Activated T-helper 1 cell treated with Interleukin-2 at 50 U/mL for 16 hours (primary cell): ENCODE measurements at places on chromosomes 3 and 15.

GRCh38 chr3:15052335-15053242, 12.5 kb downstream of the MRPS25 start:
- DNase-seq: no peak

DNA sequence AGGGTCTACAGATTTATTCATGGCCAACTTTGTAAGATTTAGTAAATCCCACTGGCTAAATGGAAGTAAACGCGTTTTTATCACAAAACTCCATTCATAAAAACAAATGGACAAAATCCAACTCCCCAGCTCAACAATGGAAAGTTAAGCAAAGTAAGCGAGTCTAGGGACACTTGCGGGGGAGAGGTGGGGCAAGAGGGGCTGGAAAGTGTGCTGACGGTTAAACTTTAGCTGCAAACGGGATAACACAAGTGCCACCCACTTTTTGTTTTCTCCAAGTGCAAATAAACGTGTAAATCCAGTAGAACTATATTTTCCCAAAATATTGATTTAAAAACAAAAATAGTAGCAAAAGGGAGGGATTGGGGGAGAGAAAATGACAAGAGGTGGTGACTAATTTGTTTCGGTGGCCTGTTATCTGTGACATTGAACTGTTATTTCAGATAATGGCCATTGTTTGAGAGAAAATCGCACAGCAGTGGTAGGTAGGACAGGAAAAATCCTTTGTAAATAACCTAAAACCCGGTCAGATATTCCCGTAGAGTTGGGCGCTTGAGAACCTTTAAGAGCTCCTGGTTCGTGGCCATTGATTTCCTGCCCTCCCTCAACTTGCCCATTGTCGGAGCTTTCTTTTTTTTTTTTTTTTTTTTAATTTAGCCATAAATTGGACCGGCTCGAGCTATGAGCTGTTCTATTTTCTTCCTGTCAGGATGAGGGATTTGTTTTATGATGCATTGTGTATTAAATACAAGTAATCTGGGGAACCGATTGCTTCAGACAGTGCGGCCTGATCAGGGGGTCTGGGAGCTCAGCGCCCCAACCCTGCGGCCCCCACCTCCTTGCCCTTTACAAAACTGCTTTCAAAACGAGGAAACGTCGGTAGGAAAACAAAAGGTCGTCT, 514.8 kb downstream of the MECOM start:
- no peak for DNase-seq

DNA sequence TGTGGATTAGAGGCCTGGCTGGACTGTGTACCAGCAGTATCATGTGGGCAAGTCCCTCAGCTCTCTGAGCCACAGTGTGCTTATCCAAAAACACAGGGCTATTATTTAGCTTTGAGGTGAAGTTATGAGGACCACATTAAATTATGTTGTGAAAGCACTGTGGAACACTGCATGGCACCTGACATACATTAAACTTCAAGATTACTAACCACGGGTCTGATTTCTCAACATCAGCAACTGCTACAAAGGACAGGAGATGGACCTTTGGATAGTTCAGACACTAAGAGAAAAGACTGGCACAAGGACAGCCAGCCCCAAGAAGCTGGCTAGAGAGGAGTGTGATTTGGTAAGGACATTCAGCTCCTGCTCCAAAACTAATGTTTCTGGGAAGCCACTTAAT, 21.3 kb downstream of the CLK3 start:
- DNase-seq: no peak

- DNase-seq: no peak
These were observed 7.2 kb upstream of the CFAP161 start for GRCh38 chr15:81126892-81127291.

- no peak for DNase-seq
These were observed 29.8 kb upstream of the EPHB3 start for GRCh38 chr3:184531626-184532280.
